Stimulated activated CD4-positive, alpha-beta T cell treated with anti-CD3 and anti-CD28 coated beads, Interleukin-1b, Interleukin-23, amount 100 ng/mL, for 1 hour (primary cell): ENCODE measurements at places on chromosomes 6 and 20.

GRCh38 chr6:37068356-37069270, 63.2 kb downstream of the FGD2 start:
- no peak for DNase-seq

GRCh38 chr20:63177134-63177784, 38.7 kb downstream of the YTHDF1 start:
- no peak for DNase-seq

- no peak for DNase-seq
These were observed 306.6 kb upstream of the FKBP1C start for GRCh38 chr6:62904687-62905086.

DNA sequence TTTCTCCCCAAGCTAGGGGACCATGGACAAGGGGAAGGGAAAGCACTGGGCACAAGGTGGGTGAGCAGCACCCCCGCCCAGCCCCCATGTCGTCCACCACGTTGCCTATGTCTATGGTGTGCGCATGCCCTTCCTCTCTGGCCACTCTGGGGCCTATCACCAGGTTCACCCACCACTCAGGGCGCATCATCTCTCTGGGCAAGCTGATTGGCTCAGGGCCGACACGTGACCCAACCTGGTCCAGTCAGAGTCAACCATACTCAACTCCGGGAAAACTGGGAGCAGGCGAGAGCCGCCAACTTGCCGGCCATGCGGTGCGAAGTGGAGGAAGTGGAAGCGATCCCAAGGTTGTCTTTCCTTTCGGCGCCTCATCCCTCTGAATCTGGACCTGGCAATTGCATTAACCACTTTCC, 25.9 kb downstream of the ACSS1 start:
- DNase-seq: no peak

DNA sequence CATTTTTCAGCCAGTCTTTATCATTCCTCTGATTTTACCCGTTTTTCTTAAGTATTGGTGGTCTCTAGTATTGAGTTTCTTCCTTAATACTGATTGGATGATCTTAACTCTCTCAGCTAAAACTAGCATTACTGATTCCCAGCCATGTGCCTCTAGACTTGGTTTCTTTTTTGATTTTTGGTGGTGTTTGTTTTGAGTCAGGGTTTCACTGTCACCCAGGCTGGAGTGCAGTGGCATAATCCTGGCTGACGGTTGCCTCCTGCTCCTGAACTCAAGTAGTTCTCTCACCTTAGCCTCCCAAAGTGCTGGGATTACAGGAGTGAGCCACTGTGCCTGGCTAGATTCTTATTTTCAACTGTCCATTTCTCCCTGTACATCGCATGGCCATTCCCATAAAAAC, 24.9 kb downstream of the DPPA5 start:
- no peak for DNase-seq

GRCh38 chr6:129976110-129976509, 42.3 kb upstream of the L3MBTL3 start:
- DNase-seq: no peak

- no peak for DNase-seq
These were observed 131.5 kb downstream of the MACROD2 start for GRCh38 chr20:14126856-14127255.

DNA sequence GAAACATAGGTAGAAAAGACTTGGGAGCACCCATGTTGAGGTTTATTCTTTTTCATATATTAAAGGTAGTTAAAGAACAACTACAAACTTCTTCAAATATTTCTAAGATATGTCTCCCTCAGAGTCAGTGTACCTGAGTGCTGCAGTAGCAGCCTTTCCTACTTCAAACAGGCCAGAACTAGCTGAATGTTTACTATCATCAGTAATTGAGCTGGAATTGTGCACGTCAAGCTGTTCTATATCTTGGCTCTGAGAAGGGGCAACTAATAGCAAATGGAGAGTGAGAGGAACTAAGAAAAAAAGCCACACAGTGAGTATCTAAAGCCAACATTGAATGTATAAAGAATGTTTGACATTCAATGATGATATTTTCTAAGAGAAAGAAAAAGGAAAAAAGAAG, 21.7 kb downstream of the MTCL3 start:
- DNase-seq: no peak

- no peak for DNase-seq
These were observed 343.6 kb upstream of the JAG1 start for GRCh38 chr20:11017446-11017845.

DNA sequence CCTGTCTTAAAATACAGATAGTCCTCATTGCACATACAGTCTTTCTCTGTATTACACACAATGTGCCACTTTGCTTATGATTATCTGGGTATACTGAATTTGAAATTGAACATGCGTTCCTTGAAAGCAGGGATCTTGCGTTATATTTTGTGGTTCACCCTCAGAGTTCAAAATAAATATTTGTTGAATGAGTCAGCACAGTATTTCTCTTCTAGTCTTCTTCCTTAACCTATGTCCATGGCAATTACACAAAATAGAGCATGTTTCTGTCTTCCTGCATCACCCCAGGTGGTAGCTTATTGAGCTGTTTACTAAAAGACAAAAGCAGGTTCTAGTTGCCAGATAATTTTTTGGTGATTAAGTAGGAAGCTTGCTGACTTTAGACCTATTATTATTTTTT, 272.9 kb upstream of the FERMT1 start:
- DNase-seq: no peak

GRCh38 chr6:168015482-168016175, 18.2 kb downstream of the KIF25 start:
- no peak for DNase-seq
